ENCODE measurements at places on chromosomes 4 and X.

GRCh38 chr4:118206627-118207026 lies 146.2 kb downstream of the PRSS12 start:
- DNase-seq = no peak

GRCh38 chr4:118772081-118772766 lies 63.7 kb downstream of the SEC24D start:
- no peak for DNase-seq

GRCh38 chrX:102063445-102064074 lies 61.9 kb upstream of the TCEAL2 start:
- no peak for DNase-seq

DNA sequence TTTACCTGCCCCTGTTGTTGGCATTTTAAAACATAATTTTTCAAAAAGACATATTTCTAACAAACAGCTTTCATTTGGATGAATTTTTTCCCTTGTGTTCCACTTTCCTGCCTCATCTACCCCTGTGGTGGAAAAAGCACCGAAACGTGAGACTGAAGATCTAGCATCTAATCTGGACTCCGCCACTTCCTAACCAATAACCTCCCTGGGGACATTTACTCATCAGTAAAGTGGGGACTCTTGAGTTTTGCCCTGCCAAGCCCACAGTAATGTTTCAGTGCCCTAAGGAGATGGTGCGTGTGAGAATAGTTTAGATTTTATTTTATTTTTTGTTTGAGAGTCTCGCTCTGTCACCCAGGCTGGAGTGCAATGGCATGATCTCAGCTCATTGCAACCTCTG lies 56.7 kb downstream of the ADGRG2 start:
- no peak for DNase-seq

GRCh38 chrX:50762578-50762977 lies 51.4 kb downstream of the SHROOM4 start:
- no peak for DNase-seq

- no peak for DNase-seq
Observed at GRCh38 chr4:156934259-156934635, 37.4 kb downstream of the PDGFC start.

DNA sequence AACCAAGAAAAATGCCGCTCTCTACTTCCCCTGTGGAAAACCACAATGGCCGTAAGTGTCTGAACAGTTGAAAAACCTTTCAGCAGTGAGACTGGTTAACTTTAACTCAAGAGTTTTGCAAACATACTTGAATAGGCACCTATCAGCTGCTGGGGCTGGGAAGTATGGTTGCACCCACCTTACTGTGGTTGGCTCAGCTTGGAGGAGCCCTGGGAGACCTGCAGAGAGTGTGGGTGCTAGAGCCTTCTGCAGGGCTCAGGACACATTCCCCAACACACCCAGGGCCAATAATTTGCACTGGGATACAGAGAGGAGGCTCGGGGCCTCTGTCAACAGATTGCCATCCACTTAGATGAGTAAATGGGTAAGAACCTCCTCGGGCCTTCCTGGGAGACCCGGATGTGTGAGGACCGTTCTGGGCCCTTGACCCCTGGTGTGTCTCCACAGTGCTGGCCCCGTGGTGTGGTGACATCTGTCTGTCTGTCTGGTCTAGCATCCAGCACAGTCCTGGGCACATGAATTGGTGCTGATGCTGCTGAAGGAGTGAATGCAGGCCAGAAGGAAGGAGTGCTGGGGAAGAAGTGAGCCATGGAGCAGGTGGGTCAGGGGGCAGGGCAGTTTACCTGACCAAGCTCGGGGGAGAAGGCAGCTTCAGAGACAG lies 46.5 kb downstream of the MAGEA1 start:
- no peak for DNase-seq

GRCh38 chr4:169103966-169104412 lies 93.9 kb upstream of the CBR4 start:
- no peak for DNase-seq

- no peak for DNase-seq
Observed at GRCh38 chr4:26217961-26218676, 102.7 kb upstream of the RBPJ start.

DNA sequence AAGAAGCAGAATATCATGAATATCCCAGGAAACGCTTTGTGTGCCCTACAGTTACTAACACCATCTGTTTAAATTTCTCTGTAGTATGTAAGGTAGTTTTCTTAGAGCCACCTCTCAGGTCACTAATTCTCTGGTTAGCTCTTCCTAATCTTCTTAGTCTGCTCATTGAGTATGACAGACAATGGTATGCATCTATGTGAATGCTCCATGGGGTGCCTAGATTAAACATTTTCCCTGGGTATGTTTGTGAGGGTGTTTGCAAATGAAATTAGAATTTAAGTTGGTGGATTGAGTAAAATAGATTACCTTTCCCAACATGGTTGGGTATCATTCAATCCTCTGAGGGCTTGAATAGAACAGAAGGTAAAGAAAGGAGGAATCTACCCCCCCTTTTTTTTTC lies 233.0 kb downstream of the PCDH18 start:
- no peak for DNase-seq

- no peak for DNase-seq
Observed at GRCh38 chr4:148883435-148883834, 441.2 kb upstream of the NR3C2 start.

GRCh38 chrX:128543114-128543513 lies 490.9 kb upstream of the ACTRT1 start:
- no peak for DNase-seq

DNA sequence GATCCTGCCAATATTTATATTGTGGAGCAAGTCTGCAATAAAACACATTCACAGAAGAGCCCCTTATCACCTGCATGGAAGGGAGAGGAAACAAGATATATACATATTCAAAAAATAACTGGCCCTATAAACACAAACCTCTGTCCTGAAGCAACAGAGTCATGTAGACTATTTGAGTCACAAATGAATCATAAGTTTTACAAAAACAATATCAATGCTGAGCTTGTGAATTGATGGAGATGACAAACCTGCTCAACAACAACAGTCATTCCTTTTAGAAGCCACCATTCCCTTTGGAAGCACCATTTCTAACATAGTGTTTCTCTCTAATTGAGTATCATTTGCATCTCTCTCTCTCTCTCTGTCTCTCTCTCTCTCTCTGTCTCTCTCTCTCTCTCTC lies 313.9 kb downstream of the MID1IP1 start:
- no peak for DNase-seq

GRCh38 chrX:150332023-150332422 lies 31.1 kb upstream of the MAMLD1 start:
- no peak for DNase-seq

DNA sequence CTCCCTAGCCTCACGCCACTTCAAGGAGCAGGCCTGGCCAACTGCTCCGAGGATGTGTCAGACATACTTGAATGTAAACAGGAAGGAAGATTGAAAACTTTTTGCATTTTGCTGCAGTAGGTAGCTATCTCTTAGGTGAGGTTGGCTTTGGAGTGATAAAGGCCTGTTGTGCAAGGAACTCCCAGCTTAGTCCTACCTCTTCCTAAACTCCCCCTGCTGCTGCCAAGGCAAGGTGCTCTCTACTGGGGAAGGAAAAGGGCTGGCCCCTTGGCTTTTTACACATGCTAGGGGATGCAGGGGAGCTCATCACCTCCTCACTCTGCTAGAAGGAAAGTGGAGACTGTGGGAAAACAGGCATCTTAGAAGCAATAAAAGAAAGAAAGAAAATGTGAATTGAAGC lies 10.7 kb upstream of the BRS3 start:
- DNase-seq = no peak

DNA sequence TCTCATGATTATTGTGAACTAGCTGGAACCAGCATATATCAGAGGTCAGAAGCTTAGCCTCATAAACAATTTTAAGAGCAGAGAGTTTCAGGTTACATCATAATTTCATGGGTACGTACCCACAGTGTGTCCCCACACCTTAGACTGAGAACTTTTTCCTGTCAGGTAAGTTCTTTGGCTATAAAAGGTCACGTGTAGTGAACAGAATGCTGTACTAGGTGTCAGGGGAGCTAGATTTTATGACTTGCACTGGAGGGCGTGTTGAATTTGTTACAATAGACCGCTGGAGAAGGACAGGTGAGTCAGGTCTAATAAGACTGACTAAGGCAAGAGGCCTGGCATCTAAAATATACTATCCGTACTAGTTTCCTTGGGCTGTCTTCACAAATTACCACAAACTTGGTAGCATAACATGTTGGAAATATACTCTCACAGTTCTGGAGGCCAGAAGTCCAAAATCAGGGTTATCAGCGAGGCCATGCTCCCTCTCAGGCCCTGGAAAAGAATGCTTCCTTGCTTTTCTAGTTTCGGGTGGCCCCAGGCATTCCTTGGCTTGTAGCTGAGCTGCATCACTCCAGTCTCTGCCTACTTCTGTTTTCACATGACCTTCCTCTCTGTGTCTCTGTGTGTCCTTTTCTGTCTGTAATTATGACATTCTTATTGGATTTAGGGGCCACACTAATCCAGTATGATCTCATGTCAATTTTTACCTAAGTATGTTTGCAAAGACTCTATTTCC lies 512.0 kb upstream of the NR3C2 start:
- no peak for DNase-seq

DNA sequence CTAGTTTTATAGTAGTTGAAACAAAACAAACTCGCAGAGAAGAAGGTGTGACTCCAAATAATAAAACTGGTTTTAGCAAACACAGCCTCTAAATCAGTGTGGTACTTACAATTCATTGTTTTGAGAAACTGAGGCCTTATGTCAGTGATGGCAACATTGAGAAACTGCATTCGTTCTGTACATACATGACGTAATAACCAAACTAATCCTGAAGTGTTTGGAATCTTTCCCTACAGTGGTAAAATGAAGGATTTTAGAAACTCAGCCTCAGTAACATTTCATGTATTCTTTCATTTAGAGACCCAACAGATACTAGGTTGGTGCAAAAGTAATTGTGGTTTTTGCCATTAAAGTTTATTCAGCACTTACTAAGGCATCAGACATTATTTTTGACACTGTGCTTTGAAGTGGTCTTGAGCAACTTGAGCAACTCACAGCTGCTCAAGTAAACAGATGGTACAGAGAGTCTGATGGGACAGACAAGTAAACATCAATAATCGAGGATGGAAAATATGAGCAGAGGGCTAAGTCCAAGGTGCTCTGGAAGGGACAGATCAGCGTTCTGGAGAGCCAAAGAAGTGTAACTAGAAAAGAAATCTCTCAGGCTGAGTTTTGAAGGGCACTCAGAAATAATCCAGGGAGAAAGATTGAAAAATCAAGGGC lies 390.8 kb upstream of the BOD1L1 start:
- DNase-seq = no peak

DNA sequence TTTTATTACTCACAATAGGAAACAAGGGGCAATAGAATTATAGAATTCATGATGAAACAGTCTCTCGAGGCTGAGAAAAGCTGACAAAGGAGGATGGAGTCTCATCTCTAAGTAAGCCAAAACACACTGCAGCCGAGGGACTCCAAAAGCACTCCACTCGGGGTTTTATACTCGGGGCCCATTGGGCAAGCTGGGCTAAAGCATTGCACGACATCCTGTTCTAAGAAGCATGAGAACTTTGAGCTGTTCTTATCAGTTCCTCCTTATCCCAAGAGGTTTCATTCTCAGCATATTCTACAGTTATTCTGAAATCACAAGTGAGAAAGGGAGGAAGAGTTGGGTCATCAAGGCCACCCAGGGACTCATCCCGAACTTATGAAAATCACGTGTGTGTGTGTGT lies 1475.5 kb downstream of the PCDH18 start:
- DNase-seq = no peak

DNA sequence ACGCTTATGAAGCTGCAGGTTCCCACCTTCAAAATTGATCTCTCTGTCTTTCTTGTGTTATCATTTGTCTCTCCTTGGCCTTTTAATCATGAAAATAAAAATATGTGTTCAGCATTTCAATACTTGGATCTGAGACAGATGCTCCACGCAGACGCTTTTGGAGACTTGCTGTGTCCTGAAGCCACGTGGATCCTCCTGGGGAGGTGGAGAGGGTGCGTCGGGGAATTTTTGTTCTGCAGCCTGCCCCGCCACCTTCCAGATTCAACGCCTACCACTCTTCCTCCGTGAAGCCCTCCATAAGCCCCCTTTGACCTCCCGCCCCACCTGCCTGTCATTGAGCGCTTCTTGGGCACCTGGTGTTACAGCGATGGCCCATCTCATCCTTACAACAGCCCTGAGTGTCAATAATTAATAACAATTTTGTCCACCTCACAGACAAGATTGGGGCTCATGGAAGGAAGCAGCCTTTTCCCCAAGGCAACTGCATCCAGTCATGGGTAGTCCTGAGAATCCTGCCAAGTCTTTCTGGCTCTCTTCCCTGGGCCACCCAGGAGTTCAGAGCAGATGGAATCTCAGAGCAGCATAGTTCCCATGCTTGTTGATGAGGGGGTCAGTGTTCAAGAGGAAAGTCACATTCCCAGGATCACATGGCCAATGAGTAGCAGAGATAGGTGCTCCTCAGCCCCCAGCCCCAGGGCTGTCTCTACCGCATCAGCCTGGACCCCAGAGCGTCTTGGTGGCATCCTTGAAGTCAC lies 172.6 kb upstream of the PSAPL1 start:
- no peak for DNase-seq

DNA sequence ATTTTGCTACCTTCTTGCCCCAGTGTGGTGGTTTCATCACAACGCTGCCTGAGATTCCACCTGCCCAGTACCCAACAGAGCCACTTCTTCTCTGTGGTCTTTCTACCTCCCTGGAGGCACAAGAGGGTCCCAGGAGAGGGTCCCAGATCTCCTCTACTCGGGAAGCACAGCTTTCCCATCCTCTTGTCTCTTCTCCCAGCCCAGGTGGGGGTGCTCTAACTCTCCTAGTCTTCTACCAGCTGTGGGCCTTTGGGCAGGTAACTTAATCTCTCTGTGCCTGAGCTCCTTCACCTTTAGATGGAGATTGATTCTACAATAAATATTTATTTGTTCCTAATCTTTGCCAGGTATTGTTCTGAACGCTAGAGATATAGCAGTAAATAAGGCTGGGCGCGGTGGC lies 1.8 kb upstream of the HPGDS start:
- DNase-seq = no peak

- no peak for DNase-seq
Observed at GRCh38 chrX:13398839-13399238, 79.0 kb upstream of the ATXN3L start.

- no peak for DNase-seq
Observed at GRCh38 chr4:19051831-19052230, 1030.3 kb upstream of the LCORL start.

GRCh38 chr4:4694296-4694772 lies 152.5 kb upstream of the STX18 start:
- no peak for DNase-seq

GRCh38 chr4:38223782-38224236 lies 263.6 kb downstream of the PTTG2 start:
- no peak for DNase-seq

GRCh38 chrX:37717708-37718107 lies 32.1 kb downstream of the XK start:
- no peak for DNase-seq

- no peak for DNase-seq
Observed at GRCh38 chr4:110216129-110216528, 17.7 kb upstream of the ELOVL6 start.

DNA sequence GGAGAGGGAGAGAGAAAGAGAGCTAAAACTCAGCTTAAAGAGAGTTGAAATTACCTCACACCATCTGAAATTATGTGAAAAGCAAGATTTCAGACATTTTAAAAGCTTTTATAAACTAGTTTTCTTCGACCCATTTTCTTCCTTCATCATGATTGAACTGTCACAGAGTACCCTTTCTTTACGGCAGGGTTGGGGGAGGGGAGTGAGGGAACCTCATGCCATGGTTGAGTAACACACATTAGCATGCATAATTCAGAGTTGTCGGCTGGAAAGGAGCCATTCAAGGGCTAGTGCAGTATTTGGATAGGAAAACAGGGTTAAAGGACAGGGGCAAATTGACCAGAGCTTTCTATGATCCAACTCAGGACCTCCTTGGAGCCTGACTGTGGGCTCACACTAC lies 46.2 kb downstream of the PCDH19 start:
- DNase-seq = no peak
